ENCODE measurements at places on chromosomes 5 and 9.
A peak's percentile ranks its signal among the peaks of the same experiment; 100 is the strongest.

DNA sequence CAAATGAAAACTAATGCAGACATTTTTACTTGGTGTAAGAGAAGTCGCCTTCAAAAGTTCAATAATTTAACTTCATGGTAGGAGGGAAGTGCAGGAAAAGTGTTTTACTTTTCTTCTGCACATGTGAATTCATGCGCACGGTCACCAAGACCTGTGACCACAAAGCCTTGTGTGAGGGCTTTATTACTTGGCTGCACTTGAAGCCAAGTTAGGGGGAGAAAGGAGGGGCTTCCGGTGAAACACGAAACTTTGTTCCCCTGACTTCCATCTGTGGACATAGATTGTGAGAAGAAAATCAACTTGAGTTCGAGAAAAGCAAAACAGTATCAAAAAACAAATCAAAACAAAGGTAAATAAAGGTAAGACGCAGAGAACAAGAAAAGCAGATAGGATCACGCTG lies 239.9 kb downstream of the ROR2 start:
- DNase-seq: no peak

GRCh38 chr9:38346811-38347210 lies 45.7 kb upstream of the ALDH1B1 start:
- DNase-seq: no peak

GRCh38 chr5:158275511-158275910 lies 416.6 kb upstream of the CLINT1 start:
- no peak for DNase-seq

DNA sequence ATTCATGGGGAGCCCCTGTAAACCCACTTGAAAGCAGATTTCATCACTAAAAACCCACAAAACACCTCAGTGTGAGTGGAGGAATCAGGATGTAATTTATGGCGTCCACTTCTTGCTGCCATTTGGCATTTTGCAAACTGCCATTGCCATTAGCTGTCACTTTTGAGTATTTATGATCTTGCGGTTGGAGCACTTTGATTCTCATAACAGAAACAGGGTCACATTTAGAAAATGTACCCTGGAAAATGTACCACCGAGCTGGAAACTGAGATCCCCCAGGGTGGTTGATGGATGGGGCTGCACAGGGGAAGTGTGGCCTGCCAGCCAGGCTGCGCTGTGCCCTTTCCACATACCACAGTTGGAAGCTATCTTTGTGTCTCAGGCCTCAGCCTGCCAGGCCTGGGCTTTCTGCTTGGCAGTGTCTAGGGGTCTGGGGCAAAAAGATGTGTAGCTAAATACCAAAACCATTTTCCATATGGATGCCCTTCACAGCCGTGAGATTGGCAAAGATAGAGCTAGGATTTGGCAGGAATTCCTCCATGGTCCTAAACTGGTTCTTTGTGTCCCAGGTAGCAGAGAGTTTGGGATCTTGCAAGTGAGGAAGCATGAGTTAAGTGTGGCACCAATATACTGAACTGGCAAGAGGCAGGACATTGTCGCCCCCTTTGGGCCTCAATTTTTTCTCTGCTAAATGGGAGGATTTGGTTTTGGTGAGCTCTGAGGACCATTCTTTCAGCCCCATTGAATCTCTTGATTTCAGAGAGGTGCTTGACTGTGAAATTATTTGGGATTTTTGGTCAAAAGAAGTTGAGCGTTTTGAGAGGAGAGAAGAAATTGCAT lies 46.2 kb downstream of the GALNT10 start:
- DNase-seq: no peak

DNA sequence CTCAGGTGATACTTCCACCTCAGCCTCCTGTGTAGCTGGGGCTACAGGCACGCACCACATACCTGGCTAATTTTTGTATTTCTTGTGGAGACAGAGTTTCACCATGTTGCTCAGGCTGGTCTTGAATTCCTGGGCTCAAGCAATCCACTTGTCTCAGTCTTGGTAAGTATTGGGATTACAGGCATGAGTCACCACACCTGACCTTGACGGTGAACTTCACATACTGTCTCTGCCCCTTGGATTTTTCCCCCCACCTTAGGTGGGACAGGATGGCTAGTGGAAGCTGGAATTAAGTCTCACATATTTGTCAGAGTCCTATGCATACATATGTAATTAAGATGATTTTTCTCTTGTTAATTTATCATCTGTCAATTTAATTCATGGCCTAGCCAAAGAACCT lies 20.9 kb upstream of the RFK start:
- DNase-seq: no peak

- no peak for DNase-seq
These were observed 7.1 kb upstream of the UNC5A start for GRCh38 chr5:176803068-176803942.

- no peak for DNase-seq
These were observed 122.6 kb upstream of the FSTL4 start for GRCh38 chr5:133734916-133735315.

DNA sequence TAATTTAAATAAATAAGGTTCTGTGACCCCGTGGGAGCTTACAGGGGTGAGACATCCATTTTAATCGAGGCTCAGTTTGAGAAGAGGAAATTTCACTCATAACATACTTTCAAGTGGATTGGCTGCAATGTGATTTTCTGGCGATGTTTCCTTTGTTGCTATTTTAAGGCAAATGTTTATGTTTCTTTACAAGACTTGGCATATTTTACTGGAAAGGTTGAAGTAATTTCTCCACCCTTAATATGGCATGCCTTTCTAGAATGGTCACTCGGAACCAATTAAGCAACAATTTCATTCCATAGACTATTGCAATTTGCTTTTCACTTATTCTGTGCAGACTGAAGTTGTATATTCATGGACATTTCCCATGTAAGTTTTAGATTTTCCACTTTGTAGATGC lies 438.0 kb upstream of the WWC1 start:
- no peak for DNase-seq

DNA sequence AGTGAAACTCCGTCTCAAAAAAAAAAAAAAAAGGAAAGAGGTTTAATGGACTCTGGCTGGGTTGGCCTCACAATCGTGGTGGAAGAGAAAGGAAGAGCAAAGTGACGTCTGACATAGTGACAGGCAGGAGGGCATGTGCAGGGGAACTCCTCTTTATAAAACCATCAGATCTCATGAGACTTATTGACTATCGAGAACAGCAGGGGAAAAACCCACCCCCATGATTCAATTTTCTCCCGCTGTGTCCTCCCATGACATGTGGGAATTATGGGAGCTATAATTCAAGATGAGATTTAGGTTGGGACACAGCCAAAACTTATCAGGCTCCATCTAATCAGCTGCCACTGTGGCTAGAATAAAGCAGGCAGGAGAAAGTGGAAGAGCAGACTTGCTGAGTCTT lies 610.4 kb upstream of the NUDT12 start:
- DNase-seq: no peak

- no peak for DNase-seq
These were observed 18.4 kb downstream of the GADD45G start for GRCh38 chr9:89622933-89623861.

DNA sequence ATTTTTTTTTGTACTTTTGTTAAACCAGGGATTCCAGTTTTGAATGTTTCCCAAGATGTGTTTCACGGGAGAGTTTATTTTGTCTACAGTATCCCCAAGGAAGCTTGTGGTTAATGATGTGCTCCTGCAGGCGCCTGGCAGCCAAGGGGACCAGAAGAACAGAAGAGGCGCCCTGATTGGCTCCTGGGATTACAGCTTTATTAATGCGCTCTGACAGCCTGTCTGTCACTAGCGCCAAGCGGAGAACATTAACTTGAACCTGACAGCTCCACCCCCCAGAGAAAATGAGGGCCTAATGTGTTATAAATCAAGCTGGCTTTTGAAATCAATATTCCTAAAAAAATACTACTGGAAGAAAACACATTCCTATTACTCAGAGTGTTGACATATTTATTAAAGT lies 5.0 kb upstream of the FBXL7 start:
- DNase-seq: no peak

- no peak for DNase-seq
These were observed 239.6 kb upstream of the TUSC1 start for GRCh38 chr9:25917731-25918362.

DNA sequence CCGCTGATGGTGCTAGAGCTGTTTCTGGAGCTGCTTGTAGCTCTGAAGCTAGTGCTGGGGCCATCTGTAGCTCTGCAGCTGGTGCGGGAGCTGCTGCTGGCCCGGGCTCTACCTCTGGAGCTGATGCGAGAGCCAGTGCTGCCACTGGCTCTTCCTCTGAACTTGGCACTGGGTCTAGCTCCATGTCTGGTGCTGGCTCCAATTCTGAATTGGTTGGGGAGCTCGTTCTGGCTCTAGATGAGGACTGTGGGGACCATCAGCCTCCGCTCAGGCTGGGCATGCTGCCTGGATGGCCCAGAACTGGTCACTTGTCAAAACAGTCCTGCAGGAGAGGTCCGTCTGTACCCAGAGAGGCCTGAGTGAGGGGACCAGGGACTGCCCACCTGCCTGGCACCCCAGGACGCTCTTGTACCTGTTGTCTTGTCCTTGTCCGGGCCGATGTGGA lies 21.5 kb downstream of the OBP2B start:
- DNase-seq: no peak

- DNase-seq: no peak
These were observed 1036.4 kb downstream of the EFNA5 start for GRCh38 chr5:106634375-106634774.

DNA sequence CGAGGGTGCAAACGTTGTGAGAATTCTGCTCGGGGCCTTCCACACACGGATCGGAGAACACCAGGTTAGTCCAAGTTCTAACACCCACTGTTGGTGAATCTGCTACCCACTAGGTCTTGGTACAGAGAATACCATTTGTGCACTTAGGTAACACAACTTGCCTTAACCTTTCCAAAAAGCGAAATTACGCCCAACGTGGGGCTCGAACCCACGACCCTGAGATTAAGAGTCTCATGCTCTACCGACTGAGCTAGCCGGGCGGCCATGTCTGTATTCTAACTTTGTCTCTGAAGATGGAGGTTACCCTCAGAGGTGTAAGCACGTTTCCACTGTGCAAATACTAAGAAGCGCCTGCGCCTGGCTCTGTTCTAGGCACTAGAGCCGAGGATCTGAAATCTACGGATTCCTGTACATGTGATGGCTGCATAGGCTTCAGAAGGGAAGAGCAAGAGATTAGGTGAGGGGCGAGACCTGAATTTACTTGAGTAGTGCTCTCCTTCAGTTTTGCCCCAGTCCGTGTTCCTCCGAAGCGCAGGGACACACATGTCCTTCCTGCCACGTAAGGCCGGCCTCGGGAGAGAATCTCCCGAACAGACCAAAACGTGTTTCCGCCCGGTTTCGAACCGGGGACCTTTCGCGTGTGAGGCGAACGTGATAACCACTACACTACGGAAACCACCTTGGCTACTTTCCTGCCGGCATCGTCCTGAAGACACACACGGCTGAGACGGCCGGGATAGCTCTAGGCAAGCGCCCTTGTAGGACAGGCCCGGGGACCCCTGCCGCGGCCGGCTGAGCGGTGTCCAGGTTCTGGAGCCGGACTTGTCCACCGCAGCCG lies 1.1 kb upstream of the TRIM41 start:
- DNase-seq: peak; percentile 99

GRCh38 chr5:139686706-139687441 lies 38.7 kb downstream of the CXXC5 start:
- DNase-seq: no peak

- peak; percentile 56 for DNase-seq
These were observed 20.2 kb downstream of the IGIP start for GRCh38 chr5:140145818-140146522.

GRCh38 chr9:69981686-69982445 lies 61.8 kb upstream of the MAMDC2 start:
- no peak for DNase-seq

DNA sequence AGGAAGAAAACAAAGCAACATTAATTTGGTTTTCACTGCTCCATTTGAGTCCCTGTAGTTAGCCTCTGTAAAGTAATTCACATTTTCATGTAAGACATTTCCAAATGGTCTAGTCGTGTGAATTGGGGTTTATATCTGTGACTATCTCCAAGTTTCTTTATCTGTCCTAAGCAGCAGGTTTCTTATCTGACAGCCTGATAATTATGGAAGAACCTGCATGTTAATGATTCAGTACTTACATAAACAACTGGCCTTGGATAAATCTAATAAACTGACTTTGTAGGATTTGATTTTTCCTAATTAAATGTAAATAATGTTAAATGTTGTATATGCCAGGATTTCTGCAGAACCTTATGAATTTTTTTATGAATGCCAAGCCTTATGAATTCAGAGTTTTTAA lies 964.9 kb downstream of the NR2F1-AS1 start:
- no peak for DNase-seq

DNA sequence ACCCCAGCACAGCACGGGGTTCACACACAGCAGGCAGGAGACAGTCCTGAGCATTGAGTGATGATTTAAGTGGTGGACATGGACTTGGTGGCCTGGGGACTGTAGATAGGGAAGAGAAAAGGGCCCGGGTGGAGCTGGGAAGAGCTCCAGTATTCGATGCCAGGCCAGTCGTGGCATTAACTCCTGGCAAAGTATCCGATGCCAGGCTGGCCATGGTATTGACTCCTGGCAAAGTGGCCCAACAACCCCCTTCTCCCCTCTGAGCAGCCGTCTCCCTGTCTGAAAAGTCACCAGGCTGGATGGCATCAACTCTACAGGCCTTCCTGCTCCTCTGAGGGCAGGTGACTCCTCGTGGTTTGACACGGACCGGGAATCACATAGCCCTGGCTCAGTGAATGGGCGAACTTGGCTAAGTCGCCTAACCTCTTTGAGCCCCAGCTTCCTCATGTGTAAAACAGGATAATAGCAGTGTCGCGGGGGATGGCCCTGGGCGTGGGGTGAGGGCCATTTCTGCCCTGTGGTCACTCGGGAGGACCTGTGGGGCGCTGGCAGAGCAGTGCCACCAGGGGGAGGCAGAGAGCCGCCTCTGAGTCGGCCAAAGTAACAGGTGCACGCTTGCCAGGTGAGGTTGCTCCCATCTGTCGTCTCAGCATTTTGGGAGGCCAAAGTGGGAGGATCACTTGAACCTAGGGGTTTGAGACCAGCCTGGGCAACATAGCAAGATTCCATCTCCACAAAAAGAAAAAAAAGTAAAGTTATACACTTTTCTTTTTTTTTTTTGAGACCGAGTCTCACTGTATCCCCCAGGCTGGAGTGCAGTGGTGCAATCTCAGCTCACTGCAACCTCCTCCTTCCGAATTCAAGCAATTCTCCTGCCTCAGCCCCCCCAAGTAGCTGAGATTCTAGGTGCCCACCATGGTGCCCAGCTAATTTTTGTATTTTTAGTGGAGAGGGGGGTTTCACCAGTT lies 5.7 kb upstream of the SEC16A start:
- peak; percentile 77 for DNase-seq

GRCh38 chr5:170131235-170131634 lies 25.5 kb downstream of the FOXI1 start:
- DNase-seq: no peak

DNA sequence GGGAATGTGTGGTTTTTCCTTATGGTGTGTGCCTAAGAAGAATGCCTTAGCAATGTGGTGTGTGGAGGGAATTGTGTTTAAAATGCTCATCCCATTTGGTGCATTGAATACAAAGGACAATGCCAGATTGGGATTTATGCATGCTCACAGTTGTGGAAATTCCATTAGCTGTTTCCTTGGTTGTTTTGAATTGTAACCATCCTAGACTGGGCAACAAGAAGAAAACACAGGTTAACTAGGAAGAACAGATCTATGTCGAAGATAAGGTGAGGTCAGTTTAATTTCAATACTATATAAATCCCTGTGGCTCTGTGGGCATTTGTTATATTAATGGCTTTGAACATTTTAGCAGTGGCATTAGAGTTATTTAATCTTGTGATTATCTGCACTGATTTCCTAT lies 266.8 kb downstream of the MAT2B start:
- no peak for DNase-seq
